ENCODE measurements at places on chromosomes 3 and 15. TPM values are rescaled to one million over a fixed set of nuclear protein-coding genes. Genes with fewer than 3 reads are reported as not detected.

DNA sequence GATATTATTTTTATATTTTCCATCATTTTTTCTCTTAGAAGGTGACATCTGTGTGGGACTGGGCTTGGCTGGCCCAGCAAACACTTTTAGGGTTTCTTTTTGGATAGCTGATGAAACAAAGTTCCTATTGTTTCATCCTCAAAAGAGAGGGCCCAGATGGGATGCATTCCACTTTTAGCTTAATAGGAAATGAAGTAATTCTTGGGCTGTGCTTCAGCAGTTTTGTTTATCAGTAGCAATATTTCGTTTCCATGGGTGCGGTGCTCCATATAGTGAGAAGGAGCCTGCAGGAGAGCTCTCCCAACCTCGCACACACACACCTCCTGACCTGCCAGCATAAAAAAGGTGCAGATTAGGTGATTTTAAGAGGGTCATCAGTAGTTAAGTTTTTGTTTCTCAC, 147.5 kb downstream of the AKAP13 start:
- DNase-seq: no peak

Gene TRH
- total RNA-seq: 0.13 TPM

Gene TFRC
- total RNA-seq: 123 TPM

GRCh38 chr15:48569591-48570302, 75.8 kb downstream of the FBN1 start:
- no peak for DNase-seq

DNA sequence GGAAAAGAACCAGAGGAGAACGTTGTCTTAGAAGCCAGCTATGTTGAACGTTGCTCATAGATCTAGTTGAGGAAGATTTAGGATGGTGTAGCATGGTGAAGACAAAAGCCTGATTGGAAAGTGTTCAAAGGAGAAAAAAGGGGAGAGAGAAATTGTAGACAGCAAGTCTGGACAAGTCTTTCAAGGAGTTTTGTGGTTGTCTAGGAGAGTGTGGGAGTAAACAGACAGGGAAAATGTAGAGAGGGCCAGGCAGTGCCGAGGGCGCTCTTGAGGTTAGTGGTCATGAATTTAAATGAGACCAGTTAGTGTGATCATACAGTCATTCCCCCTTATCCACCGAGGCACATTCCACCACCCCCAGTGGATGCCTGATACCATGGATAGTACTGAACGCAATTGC, 167.5 kb upstream of the IL12A start:
- DNase-seq: no peak

DNA sequence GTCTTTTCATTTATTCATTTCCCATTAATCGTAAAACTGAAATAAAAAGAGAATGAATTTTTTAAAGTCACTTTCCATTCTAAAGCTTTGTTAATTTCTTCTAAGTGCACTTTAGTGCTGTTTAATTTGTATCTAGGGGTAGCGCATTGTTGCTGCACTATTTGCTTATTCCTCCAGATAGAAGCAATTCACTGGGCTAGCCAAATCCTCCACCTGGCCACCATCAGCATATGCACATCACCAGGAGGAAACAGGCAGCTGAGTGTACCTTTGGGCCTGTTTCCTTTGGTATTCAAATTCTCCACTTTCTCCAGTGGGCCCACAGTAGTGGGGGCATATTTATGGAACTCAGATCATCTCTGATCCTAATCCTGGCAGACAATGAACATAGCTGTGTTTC, 29.8 kb upstream of the CPB1 start:
- no peak for DNase-seq

GRCh38 chr3:83807511-83807910, 1151.3 kb upstream of the CADM2 start:
- DNase-seq: no peak
